Cerebellar nuclear complex (tissue), 1 donor: ENCODE measurements at places on chromosomes 5 and 9.

DNA sequence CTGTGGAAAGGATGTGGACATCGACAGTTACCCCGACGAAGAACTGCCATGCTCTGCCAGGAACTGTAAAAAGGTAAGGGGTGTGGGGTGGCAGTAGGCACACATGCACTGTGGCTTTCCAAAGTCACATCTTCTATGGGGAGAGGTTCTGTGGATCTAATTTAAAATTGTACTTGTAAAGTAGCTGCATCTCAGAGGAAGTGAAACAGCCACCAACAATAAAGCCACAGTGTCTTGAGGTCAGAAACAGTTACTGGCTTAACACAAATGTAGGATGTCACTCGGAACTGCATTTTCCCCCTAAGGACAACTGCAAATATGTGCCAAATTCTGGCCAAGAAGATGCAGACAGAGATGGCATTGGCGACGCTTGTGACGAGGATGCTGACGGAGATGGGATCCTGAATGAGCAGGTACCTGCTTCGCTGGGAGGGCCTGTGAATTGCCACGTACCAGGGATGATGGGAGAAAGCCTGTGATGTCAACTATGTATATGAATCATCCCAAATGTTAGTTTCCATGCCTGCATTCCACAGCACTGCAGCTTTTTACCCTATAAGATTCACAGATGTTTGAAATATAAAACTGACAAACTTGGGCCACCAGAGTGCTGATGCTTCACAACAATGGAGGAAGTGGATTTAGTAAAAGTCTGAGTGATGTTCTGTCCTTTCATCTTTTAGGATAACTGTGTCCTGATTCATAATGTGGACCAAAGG lies 35.3 kb downstream of the THBS4 start:
- DNase-seq, result no peak

- DNase-seq, result no peak
Measured at GRCh38 chr5:150763023-150763769, 4.4 kb upstream of the DCTN4 start.

DNA sequence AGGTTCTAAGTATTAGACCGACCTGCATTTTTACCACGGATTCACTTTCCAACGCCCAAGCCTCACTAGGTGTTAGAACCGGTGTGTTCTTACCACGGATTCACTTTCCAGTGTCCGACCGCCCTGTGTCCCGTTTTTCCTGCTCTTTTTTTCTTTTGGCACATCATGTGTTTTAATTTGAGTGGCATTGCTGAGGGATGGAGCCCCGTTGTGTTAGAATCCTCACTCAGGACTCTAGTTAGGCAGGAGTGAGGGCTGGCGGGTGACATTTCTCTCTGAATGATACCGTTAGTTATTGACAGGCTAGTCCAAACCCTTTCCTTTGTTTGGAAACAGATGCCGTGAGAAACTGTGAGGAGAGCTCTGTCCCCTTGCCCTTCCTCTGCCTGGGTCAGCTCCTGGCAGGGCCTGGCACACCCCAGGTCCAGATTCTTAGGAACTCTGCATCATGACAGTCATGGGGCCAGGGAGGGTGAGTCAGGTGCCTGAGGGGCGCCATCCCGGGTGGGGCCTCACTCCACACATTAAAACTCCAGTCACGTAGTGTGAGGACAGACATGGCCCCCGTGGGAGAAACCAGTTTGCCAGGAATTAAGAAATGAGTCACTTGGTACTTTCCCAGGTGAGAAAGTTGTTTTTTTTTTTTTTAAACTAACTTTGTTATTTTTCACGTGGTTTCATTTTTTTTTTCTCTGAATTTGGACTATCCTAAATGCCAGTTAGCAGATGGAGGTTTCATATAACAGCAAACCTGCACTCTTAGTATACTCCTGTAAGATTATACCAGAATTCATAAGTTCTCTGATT lies 15.8 kb downstream of the EXOC3 start:
- DNase-seq, result no peak

DNA sequence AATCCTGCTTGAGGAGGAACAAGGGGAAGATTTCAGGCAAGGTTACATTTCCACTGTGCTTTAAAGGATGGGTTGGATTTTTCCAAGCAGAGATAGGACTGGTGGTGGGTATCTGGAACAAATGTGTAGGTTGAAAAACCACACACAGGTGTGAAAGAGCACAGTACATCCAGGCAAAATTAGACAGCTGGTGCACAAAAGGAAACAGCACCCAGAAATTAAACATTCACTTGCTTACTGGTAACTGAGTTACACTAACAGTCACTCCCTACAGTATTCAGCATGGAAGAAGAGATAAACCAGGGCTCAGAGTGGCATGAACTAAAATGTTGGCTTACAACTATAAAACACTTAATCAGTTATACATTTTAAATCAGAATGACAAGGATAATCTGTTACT lies 81.5 kb upstream of the RASEF start:
- no peak for DNase-seq

- no peak for DNase-seq
Measured at GRCh38 chr5:87887247-87887646, 381.4 kb downstream of the TMEM161B start.

DNA sequence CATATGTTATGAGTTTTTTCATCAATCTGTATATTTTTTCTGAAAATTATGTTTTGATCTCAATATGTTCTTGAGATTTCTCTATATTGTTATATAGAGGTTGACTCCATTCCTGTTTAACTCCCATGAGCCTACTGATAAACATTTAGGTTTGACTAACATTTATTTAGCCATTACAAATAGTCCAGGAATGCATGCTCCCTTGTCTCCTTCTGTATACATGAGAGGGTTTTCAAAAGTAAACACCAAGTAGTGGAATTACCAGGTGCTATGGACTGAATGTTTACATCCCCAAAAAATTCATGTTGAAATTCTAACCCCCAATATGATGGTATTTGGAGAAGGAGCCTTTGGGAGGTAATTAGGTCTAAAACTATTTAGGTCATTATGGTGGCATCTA lies 3.5 kb upstream of the OR5C1 start:
- no peak for DNase-seq

- no peak for DNase-seq
Measured at GRCh38 chr5:82109013-82109412, 137.2 kb downstream of the ATG10 start.

DNA sequence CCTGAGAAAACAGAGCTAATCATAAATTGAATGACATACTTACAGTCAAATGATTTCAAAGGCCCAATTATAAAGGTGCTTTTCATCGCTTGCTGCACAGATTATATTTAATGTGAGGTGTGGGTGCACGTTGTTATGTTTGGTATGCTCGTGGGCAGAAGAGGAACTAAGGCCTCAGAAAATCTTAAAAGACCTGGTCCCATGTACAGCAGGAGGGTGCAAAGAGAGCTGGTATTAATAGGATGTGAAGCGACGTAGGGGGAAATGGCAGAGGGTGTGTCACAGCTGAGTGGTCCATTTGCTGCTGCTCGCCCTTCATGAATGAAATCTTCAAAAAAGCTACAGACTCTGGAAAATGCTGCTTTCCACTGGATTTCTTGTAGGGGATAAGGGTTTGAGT lies 40.5 kb upstream of the IFNK start:
- no peak for DNase-seq

DNA sequence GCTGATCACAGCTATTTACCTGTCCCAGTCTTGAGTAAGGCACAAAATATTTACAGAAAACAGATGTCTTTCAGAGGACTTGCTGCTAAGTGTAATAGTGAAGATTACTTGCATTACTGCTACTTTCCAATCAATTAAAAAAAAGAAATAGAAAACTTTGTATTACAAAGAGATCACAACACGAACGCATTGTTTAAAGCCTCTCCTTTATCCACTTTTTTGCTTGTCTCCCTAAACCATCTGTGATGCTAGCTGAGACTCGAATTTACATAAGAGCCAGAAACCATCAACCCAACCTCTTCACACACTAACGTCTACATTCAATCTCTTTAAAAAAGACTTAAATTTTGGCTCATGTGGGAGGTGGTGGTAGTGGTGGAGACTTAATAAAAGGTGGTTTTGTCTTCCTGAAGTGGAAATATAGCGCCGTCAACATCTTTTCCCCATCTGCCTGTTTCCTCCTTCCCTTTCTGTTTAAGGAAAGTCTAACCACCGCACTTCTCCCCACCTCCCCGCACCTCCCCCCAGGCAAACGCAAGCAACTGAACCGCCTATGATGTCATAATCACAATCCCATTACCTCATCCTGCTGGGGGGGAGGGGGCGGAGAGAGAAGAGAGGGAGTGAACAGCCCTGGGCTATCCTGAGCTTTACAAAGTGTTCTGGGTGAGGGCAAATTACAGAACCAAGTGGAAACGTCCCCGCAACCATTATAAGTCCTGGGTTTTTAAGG lies 948 bp upstream of the FAM53C start:
- DNase-seq, result peak; percentile 77

DNA sequence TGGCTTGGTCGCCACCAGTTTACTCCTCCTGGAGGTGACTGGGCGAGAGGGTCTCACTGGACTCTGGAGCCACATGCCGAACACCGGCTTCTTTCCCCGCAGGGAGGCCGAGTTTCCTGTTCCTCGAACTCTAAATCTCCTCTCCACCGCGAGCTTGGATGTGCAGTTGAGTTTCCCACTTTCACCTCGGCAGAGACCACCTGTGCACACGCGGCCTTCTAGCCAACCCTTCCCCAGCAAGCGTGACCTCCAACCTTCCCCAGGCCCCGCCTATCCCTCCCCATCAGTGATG lies 380.1 kb downstream of the IRX2 start:
- DNase-seq, result no peak

- no peak for DNase-seq
Measured at GRCh38 chr5:179262126-179262920, 82.9 kb downstream of the ADAMTS2 start.

DNA sequence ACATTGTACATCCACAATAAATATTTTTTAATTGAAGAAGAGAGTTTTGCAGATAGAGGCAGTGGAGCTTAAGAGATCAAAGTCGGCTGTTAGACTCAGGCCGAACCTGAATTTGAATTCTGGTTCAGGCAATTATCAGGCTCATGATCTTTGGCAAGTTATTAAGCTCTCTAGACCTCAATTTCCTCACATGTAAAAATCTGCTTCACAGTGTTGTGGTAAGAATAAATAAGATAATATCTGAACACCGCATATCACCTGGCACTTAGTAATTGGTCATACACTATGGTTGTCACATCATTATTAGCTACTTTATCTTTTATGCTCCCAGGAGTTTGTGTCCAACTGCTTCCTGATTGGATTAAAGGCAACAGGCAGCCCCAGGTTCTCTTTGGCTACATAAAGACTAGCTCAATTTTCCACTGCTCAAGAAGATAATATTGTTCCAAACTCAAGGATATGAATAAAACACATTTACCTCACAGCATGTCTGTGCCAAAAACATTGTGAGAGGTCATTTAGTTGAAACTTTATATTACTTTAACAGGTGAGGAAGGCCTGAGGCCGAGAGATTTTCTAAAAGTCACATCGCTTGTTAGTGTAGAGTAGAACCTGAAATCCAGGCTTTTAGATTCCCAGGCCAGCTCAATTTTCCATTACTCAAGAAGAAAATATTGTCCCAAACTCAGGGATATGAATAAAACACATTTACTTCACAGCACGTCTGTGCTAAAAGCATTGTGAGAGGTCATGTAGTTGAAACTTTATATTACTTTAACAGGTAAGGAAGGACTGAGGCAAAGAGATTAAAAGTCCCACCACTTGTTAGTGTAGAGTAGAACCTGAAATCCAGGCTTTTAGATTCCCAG lies 289.2 kb upstream of the PTGER4 start:
- DNase-seq, result no peak
